ENCODE measurements at places on chromosomes 4 and X.

DNA sequence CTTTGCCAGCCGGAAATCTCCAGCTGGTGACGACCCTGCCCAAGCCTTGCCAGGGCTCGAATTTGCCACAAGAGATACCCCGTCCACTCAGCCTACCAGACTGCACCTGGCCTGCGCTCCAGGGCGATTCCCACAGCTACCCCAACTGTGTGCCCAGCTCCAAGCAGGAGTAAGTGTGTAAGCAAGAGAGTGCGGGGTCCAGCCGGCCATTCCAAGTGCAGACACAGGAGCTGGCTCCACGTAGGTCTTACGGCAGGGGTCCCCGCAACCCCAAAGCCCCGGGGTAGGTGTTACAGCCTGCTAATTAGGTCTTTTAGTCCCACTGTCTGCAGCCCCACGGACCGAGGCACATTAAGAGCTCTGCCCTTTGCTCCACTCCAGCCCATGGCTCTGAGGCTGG is 1305.2 kb downstream of the ARAP2 start:
- no peak for DNase-seq

- DNase-seq: no peak
These were observed 236.6 kb downstream of the RASL11B start for GRCh38 chr4:53098681-53099121.

DNA sequence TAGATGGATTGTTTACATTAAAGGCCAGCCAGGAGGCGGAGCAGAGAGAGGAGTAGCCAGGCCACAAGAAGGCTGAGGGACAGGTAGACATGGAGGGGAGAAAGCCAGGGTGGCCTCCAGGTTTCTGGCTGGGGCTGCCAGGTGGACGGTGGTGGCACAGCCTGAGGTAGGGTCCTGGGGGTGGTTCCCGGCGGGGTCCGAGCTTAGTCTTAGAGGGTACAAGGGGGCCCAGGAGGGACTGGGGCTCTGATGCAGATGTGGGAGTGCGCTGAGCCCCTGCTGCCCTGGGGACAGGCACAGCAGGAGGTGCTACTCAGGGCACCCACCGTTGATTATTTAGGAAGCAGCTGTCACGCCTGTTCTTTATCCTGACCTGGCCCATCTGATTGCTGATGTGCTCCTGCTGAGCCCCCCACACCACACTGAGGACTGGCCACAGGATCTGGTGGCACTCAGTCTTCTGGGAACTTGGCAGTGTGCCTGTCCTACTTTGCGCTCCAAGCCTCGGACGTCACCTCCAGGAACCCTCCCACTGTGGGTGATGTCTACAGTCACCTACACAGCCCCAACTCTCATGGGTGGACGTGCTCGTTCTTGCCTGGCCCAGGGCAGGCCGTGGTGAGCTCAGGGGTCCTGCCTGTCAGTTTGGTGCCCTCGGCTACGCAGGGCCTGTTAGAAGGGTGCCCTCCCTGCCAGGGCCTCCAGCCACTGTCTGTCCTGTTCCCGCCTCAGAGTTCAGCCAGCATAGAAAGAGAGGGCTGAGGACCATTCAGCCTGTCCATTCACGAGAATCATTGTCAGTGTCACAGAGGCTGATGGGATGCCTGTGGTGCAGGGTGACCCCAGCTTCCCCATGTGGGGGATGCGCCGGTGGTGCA is 12.0 kb downstream of the WFS1 start:
- DNase-seq: peak; percentile 71

GRCh38 chr4:2220016-2220630 is 21.8 kb downstream of the HAUS3 start:
- peak; percentile 44 for DNase-seq

DNA sequence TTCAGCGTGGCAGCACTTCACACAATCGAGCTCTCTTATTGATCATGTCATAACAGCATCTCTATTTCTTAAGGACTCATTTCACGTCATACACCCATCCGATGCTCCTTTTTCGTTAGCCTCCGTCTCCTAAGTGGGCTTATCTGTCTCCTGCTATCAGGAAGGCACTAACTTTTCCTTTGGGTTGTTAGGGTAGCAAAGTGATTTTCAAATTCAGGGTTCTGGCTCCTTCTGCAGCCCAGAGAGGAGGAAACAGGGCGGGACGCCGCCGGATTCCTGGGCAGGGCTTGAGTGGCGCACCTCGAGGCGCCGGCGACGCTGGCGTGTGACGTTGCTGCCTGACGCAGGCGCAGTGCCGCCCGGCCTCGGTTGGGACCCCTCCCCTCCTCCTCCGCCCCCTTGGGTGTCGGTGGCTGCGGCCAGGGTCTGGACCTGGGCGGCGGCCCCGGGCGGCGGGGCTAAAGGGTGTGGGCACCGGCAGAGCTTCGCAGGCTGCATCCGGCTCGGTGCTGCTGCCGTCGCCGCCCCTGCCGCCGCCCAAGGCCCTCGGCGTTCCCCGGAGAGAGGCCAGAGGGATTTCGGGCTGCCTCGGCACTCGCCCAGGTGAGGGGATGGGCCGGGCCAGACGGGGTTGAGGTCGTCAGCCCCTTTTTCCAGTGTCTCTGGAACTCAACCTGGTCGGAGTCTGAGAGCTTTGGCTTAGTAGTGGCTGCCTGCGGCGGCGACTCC is at the start of gene BLTP1:
TSS of gene BLTP1 (plus strand) at position 350 of the 729 bp plus-strand sequence. CDS start 18,317 bp downstream, outside the sequence.
- peak; percentile 81 for DNase-seq

- DNase-seq: no peak
These were observed 2.7 kb downstream of the AFP start for GRCh38 chr4:73438582-73439215.

DNA sequence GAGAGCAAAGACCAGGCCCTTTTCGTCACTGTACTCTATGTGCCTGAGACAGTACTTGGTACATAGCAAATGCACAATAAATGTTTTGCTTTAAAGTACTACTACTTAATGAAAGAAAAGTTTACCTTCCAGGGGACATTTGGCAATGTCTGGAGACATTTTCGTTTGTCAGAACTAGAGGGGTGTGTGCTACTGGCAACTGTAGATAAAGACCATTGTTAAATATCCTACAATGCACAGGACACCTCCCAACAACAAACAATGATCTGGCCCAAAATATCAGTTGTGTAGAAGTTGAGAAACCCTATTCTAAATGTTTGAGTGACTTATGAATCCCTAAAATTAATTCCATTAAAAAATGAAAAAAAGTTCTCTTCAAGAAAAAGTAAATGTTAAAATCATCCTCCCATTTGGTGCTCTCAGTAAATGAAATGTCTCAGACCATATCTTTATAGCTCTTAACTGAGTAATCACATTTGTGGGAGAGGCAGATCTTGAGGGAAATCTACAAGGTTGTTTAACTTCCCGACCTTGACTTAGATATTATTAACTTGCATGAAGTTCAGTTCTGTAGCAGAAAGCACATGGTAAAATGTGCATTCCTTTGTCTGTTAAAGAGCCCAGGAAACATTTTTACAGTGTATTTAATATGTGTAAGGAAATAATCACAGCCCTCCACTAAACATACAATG is 18.5 kb downstream of the EGFL6 start:
- no peak for DNase-seq

- DNase-seq: no peak
These were observed 88.9 kb upstream of the CLDN34 start for GRCh38 chrX:9878146-9878820.
